CD4-positive, alpha-beta T cell treated with Interleukin-10 for 1 hour (primary cell): ENCODE measurements at places on chromosomes 16 and 17.

DNA sequence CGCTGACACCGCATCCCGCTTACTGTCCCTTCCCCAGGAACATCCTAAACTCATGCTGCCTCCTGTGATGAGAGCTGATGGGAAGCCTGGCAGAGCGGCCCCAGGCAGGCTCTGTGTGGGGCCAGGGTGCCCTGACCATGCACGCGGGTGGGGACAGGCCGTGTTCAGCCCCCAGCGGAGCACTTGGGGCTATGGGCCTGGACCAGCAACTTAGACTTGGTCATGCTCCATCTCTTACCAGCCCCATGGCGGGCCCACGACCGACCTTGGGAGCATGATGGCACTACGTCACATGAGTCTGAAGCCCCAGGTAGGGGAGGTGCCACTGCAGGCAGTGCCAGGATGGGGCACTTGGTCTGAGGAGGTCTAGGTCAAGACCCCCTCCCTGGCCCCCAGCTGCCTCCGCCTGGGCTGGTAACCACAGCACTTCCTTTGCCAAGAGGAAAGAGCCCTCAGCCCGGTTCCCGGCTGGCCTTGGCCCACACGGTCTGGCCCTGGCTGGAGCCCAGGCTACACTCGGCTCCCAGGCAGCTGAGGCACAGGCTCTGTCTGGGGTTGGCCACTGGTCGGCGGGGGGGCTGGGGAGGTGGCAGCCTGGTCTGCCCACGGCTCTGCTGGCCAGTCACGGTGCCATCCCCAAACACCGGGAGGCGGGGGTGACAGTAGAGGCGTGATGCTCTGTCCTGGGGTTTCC is 25.7 kb downstream of the BAHCC1 start:
- no peak for DNase-seq

DNA sequence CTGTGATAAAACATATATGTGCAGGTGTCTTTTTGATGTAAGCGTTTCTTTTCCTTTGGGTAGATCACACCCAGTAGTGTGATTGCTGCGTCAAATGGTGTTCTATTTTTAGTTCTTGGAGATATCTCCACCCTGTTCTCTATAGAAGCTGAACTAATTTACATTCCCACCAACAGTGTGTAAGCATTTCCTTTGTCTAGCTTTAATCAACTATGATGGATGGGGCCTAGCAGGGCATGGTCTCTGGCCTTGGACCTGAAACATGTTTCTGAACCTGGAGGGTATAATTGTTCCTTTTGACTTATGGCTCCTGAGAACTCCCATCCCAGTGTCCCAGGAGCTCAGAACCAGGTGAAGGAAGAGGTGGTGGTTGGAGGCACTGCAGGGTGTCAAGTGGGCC is 93.9 kb downstream of the HAPSTR1 start:
- DNase-seq = no peak

- DNase-seq = no peak
These were observed 83.2 kb downstream of the WSCD1 start for GRCh38 chr17:6153375-6153774.

GRCh38 chr16:70652322-70652721 is 6.0 kb downstream of the IL34 start:
- DNase-seq = no peak
